ENCODE measurements at places on chromosomes 11 and 22.

GRCh38 chr11:65586676-65587075 is 8.9 kb downstream of the KCNK7 start:
- peak; percentile 31 for DNase-seq

GRCh38 chr22:31748490-31748889 is 1.4 kb downstream of the PRR14L start:
- DNase-seq: no peak

GRCh38 chr11:45933131-45933831 is 10.8 kb downstream of the LARGE2 start:
- DNase-seq: no peak

DNA sequence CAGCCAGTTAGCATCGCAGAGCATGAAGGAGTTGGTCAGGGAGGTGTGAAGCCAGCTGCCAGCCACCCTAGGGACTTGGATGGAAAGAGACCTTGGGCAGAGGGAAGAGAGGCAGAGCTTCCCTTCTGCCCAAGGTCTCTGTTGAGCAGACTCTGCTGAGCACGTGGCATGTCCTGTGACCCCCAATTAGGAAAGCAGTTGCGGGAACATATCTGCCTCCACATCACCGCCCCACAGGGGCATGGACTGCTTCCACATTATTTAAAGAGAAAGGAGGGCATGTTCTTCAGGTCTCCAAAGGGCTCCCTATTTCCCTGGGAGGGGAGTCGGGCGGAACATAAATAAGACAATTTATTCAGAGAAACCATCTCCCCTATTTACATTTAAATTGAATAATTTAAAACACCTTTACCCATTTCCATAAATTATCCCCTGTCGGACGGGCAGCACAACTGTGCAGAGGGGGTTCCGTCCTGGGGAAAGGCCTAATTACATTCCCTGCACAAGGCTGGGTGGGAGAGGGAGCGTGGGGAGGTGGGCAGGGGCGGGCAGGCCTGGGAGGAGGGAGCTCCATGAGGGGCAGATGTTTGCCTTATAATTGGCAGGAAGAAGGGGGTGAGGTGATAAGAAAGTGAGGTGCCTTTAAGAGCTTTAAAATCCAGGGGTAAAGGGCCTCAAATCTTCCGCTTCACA is 88.8 kb upstream of the THY1 start:
- no peak for DNase-seq

DNA sequence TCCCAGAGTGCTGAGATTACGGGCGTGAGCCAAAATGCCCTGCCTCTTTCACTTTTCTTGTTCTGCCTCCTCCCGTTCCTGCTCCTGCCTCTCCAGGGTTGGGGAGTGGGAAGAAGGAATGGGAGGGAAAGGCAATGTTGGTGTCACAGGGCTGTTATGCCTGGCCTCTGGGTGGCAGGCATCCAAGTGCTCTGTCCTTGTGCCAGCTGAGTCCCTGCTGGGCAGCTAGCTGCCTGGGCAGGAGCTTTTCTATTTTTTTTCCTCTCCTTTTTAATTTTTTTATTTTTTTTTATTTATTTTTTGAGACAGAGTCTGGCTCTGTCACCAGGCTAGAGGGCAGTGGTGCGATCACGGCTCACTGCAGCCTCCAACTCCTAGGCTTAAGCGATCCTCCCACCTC is 4.1 kb upstream of the SAC3D1 start:
- no peak for DNase-seq

GRCh38 chr22:25668437-25668836 is 73.6 kb upstream of the MYO18B start:
- DNase-seq: no peak

GRCh38 chr11:84914511-84914910 is 712.6 kb downstream of the DLG2 start:
- DNase-seq: no peak

- DNase-seq: peak; percentile 22
Observed at GRCh38 chr11:121334973-121335710, 42.6 kb downstream of the SC5D start.

- no peak for DNase-seq
Observed at GRCh38 chr11:60788401-60789125, 3.4 kb downstream of the MS4A10 start.

DNA sequence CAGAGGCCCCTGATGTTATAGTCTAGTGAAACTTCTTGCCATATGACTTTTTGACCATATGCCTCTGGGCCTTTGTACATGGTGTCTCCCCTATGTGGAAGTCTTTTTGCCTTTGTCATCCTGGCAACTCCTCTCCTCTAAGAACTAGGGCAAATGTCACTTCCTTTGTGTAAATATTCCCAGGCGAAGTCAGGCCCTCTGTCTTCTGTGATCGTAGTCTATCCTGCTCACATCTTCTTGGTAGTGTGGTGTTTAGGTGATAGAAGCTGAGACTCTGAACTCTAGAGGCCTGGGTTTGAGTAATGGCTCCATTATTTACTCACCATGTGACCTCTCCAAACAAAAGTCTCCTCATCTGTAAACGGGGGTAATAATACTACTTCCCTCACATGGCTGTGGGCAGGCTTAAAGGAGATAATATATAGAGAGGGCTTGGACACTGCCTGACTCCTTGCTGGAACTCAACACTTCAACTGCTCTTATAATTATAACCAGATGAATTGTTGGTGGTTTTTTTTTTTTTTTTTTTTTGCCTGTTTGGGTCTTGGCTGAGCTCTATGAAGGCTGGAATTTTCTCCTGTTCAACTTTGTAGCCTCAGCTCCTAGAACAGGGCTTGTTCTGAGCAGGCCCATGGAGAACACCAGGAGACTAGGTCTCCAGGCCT is 43.8 kb downstream of the INSC start:
- no peak for DNase-seq

DNA sequence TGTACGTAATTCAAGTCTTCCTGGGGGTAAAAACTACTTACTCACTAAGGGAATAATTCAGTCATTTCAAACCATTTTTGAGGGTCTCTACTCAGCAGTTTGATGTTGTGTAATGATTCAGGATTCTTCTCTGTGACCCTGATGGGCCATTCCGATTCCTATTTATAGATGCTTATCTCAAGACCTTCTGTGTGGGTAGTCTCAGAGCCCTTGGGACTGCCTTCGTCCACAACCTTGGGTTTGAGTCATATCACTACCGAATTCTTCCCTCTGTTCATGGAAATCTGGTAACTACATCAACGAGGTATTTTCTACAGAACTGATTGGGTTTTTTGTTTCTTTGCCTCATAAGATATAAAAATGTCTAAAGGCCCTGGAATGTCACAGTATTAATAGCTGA is 14.3 kb upstream of the CBX6 start:
- DNase-seq: no peak

GRCh38 chr22:33057363-33057995 is 702 bp downstream of the SYN3 start:
- peak; percentile 7 for DNase-seq

GRCh38 chr11:107564877-107565218 is 687 bp downstream of the ALKBH8 start:
- DNase-seq: no peak

GRCh38 chr11:124079631-124080326 is 35.5 kb upstream of the VWA5A start:
- DNase-seq: peak; percentile 86

DNA sequence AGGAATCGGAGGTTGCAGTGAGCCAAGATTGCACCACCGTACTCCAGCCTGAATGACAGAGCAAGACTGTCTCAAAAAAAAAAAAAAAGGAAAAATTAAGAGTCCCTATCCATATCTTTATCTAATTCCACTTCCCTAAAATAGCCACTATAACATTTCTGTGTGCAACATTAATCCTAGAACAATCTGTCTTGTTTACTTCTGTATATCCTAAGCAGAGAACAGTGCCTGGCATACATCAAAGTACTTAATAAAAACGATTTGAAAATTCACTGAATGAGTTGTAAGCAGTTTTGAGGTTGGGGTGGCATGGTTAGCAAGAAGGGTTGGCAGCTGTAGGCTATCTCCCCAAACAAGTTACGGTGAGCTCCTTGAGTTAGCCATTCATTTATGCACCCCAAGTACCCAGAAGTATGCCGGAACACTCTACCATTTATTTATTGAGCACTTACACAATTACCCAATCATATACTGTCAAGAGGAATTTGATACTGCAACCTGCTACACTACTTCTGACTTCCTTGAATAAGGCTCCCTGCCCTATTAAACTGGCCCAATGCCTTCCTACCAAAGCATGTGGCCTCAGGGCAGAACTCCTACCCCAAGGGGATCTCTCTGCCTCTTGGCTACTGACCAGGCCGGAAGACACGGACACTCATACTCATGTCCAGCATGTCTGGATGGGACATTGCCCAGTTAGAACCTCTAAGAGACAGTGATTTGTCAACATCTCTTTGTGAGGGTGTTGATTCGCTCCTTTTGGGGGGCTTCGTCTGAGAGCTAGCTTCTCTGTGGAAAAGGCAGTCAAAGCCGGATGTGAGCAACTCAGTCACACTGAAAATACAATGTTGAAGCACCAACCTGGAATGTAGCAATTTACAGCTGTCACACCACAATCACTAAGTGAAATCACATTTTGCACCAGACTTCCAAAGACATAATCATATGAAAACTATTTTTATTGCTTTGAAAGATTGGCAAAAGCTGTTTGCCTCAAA is 16.3 kb upstream of the TMEM41B start:
- DNase-seq: no peak

- DNase-seq: no peak
Observed at GRCh38 chr11:44097821-44098220, 2.3 kb downstream of the EXT2 start.

DNA sequence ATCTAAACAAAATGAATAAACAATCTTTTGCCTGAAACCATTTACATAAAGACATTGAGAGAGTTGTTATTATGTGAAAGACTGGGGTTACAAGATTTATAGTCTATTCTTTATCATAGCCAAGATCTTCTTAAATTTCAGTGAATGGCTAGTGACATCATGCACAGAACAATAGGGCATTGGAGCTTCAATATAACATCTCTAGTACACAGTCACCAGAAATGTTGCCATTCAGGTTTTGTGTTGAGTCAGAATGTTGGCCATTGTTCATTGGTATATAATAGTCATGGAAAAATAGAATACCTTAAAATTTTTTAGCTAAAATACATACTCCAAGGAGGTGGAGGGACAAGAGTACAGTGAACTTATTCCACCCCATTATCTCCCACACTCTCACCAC is 44.3 kb downstream of the SLC5A12 start:
- no peak for DNase-seq

GRCh38 chr22:50532824-50533796 is 3.3 kb upstream of the TYMP start:
- DNase-seq: no peak

- DNase-seq: peak; percentile 3
Observed at GRCh38 chr11:98104249-98104648, 916.5 kb upstream of the CNTN5 start.

DNA sequence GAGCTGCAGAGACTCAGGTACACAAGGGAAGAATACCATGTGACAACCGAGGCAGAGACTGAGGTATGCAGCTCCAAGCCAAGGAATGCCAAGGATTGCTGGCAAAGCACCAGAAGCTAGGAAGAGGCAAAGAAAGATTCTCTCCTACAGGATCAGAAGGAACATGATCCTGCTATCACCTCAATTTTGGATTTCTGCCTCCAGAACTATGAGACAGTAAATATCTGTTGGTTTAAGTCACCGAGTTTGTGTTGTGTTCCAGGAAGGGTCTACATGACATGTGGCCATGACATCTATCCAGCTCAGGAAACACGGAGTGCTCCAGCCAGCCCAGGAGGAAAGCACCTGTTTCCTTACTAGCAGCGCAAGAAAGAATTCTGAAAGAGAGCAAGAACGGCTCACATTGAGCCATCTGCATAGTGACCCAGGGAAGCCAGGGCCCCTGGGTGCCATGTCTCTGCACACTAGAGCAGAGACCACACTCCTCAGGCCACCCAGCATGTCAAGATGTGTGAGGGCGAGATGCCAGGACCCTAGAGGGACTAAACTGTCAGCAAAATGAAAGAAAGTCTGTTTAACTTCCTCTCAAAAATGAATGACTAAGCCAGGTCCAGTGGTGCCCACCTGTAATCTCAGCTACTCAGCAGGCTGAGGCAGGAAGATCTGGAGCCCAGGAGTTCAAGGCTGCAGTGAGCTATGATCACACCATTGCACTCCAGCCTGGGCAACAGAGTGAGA is 35.6 kb upstream of the GALNT18 start:
- DNase-seq: peak; percentile 2

DNA sequence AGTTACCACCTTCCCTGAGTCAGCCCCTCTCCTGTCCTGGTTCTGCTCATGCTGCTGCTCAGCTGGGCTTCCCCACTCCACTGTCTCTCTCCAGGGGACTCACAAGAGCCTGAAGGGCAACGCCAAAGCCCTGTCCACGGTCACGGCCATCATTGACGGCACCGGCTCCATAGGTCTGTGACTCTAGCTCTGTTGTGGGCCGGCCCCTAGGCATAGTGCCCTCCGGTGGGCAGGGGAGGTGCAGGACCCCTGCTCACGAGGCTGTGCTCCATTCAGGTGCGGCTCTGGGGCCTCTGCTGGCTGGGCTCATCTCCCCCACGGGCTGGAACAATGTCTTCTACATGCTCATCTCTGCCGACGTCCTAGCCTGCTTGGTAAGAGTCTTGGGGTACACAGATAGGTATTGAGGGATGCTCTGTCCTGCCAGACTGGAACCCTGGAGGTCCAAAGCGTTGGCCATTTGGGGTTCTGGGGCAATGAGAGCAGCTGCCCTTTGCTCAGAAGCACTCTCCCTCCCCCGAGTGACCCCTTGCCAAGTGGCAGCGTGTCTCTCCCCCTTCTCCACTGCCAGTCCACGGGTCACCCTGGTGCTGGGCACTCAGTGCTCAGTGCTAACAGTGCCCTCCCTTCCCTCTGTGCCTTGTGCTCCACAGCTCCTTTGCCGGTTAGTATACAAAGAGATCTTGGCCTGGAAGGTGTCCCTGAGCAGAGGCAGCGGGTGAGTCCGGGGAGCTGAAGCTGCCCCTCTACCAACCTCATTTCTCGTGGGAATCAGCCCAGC is 22.4 kb downstream of the SLC37A2 start:
- no peak for DNase-seq

DNA sequence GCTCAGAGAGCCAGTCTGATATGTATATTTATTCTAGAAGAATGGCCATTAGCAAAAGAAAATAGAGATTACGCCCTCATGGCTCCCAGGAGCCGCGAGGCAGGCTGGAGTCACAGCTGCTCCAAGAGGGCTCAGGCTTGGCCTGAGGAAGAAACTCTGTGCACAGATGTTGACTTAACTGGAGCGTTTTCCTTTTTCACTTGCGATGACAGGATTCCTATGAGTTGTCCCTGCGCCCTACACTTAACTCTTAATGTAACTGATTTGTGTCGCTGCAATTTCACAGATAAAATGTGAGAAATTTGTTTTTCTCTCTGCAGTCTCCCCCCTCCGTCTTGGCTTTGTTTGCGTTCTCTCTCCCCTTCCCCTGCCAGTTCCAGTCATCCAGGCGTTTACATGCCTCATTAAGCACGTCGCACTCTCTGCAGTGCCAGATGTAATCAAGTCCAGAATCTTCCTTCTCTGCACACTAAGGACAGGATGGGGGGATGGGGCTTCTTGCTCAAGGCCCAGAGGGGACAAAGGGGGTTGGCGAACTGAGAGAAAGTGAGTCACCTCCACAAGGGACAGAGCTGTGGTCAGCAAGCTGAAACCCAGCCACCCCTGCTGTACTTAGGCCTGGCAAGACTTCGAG is 1060.1 kb downstream of the NTM start:
- DNase-seq: no peak

GRCh38 chr11:65862191-65862735 is 2.0 kb downstream of the MUS81 start:
- no peak for DNase-seq
